ENCODE measurements at places on chromosomes 2 and 18.

DNA sequence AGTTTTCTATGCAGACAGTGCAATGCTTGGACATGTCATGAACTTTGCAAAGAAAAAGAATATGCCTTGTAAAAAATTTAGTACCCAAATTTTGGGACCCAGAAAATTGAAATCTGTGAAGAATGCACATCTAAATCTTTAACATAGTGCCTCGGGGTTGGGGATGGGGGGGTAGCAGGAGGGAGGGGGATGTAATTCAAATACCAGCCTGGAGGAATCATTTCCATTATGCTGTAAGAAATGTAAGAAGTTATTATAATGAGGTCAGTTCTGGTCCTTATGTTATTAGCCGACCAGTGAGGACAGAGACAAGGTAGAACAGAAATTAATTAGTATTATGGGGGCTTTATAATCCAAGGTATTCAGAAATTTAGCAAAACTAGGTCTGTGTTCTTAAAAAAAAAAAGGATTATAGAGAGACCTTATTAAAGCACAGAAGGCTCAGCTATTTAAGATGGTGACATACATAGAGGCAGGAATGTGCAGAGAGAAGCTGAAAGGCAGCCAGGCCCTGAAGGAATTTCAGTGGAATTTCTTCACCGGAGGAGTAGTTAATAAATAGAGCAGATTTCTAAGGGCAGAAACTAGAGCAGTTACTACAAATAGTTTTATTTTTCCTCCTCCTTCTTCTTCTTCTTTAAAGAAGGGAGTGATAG lies 89.0 kb upstream of the RBMS1 start:
- no peak for DNase-seq

DNA sequence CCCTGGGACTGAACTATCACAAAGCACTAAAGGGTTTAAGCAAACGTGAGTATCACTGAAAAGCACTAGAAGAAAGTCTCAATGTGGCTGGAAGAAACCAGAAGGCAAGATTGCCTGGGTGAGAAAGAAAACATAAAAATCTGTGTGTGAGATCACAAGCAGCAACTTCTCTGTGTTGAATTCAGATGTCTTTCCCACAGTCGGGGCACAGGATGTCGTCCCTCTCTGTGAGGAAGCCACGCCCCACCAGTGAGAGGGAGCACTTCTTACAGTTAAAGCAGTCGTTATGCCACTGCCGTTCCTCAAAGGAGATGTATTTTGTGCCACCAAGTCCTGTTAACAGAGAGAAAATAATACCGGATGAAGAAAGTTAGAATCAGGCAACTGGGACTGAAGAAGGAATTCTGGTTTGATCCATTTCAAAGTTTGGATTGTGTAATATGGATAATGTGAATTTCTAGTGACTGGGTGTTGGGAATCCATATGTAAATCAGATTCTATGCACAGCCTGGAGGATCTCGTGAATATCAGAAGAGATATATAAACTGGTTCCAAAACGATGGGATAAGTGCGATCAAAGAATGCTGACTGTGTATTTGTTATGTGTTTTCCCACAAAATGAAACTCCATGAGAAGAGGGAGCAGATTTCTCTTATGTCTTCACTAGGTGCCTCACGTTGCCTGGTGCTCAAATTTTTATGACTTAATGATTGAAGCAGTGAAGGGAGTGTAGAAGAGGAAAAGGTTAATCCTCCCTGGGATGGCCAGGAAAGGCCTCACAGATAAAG lies 24.0 kb downstream of the C2orf49 start:
- no peak for DNase-seq

GRCh38 chr2:110943070-110943634 lies 177.6 kb upstream of the BCL2L11 start:
- DNase-seq = no peak

GRCh38 chr2:236685361-236685760 lies 115.7 kb downstream of the ACKR3 start:
- no peak for DNase-seq

GRCh38 chr18:35437836-35438235 lies 59.9 kb downstream of the INO80C start:
- DNase-seq = no peak

- DNase-seq = no peak
These were observed 91.9 kb upstream of the FN1 start for GRCh38 chr2:215527736-215528135.

DNA sequence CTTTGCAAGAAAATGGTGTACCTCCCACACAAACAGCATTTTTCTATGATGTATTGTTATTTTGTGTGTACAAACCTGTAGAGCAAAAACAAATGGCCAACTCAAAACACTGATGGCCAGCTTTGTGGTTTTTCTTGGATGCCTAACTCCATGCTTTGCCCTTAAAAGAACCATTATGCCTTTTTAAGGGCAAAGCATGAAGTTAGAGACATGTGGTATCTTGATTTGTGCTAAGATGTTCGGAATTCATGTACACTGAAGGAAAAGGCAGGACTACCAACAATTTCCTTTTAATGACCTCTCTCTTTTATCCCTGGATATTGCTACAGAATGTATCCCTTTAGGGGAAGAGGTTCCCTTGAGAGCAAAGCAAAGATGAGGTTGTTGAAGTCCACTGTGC lies 273.6 kb downstream of the SCG2 start:
- DNase-seq = no peak

- DNase-seq = no peak
These were observed 85.9 kb upstream of the IL1R2 start for GRCh38 chr2:101905746-101906336.

GRCh38 chr18:62334120-62334519 lies 9.0 kb downstream of the TNFRSF11A start:
- no peak for DNase-seq

- no peak for DNase-seq
These were observed 31.0 kb downstream of the CENPA start for GRCh38 chr2:26816893-26817292.

- DNase-seq = no peak
These were observed 46.2 kb downstream of the PARD6G start for GRCh38 chr18:80200932-80201672.

DNA sequence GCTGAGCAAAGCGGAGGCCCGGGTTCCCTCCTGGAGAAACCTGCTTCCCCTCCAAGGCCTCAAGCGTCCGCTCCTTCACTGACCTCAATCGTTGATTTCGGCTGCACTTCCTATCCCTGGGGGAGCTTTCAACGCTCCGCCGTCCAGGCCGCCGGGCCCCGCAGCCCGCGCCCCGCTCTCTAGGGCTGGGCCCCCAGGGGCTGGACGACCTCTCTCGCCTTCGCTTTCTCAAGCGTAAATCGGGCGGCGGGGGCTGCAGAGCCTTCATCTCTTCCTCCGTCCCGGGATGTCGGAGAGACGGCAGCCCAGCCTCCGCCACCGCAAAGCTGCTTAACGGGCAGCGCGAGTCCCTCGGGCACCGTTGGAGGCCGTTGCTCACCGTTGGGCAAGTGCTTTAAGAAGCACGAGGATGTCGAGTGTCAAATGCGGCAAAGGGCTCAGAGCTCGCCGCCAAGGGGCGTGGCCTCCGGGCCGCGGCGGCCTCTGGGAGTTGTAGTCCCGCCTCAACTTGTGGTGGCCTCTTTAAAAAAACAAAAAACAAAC lies 8.5 kb downstream of the HES6 start:
- no peak for DNase-seq

DNA sequence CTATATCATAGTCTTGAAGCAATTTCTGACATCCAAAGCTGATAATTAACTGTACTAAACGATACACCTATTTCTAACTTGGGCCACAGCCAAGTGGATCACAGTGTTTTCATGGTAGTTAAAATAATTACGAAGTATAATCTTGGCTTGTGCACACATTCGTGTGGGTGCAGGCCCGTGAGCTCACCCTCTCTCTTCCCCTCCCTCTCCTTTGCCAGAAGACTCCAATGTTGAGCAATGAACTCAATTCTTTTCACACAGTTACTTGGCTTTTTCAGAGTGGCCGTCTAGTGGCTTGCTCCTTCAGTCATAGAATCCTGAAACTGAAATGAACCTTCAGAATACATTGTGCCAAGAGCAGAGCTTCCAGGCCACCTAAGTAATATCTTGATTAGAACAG lies 178.7 kb downstream of the NCKAP5 start:
- no peak for DNase-seq

DNA sequence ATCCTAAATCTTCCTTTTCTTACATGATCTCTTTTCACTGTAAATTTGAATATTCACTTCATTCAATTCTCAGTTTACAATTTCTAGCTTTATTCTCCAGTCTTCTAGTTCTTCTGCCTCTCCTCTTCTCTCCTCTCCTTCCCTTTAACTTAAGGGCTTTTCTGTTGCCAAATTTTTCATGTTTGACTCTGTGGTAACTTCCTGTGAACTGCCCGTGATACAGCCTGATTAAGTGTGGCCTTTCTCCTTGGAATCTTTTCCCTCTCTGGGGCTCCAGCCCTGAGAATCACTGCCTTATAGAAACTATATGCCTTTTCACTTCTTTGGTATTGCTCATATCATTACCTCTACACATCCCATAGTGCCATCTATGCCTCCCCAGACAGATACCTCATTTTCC lies 1923.8 kb upstream of the CELF4 start:
- DNase-seq = no peak

DNA sequence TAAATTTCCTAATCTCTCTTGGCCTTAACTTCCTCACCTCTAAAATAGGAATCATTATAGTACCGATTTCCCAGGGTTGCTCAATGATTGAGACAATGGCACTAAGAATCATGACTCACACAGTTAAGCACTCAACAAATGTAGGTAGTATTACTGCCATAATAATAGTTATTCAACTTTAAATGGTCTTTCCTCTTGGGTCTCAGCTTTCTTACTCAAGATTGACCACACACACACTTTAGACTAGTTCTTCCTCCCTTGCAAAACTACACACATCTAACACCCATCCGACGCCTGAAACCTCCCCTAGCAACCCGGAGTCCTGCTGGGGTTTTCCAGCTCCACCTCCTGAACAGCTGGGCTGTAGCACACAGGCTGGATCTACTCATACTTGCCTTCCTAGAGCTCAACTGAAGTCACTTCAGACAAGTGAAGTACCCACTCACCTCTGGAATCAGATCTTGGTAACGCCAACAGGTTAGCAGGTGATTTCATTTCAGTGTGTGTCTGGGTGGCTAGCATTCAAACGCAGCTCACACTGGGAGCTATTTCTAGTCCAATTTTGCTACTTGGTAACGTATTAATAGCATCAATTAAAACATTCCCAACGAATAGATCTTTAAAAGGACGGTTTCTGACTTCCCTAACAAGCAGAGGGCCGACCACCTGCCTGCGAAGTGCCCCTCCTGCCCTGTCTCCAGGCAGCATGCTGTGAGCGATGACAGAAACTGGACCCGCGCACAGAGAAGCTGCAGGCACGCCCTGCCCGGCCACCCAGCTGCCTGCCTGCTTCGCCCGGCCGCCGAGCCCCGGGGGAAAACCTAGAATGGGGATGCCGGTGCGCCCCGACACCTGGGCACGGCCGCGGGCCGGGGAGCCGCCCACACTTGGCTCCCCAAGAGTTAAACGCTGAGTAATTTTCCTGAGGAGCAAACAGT lies 1.1 kb downstream of the UXS1 start:
- peak; percentile 75 for DNase-seq

DNA sequence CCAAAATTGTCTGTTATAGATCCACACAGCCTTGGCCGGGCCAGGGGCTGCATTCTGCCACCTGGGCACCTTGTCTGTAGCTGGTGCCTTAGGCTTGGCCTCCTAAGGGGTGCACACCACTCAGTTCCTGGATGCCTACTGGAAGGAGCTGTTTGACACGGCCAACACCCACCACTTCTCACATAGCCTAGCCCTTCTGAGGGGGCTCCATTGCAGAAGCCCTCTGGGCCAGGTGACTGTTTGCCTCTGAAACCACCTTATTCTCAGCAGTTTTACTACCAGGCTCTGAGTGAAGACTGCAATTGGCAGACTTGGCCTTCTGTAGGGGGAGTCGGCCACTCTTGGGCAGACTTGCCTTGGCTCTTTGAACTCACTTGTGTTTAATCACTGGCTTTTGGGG lies 39.5 kb downstream of the EPHA4 start:
- no peak for DNase-seq

DNA sequence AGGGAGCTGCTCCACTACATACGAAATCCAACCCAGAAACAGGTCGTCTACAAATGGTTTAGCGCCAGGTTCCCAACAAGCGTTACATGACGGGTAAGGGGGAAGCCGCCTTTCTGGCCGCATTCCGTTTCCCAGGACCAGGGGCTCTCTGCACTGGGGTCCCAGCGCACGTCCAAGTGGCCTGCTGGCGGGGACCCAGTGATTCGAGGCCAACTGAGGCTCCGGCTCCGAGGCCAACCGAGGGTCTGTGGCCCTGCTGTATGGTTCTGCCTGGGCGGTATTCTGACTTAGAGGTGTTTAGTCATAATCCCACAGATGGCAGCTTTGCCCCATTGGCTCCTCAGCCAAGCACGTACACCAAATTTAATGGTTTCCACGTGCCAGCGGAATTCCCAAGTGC lies 127.2 kb downstream of the PKP4 start:
- DNase-seq = no peak

GRCh38 chr2:86621280-86621943 lies 2.3 kb downstream of the RNF103 start:
- no peak for DNase-seq

DNA sequence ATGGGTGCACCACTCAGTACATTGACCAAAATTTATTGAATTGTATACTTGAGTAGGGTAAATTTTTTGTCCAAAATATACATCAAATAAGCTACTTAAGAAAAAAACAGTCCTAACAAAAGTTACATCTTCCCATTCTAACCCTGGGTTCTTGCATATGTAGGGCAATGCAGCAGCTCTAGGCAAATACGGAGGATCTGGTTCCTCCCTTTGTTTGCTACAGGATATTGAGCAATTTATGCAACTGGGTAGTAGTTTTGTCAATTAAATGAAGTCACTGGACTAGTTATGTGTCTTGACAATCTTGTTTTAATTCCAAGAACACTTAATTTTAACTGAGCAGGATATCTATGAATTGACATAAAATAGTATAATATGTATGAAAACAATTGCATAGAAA lies 1507.2 kb upstream of the PIK3C3 start:
- no peak for DNase-seq

DNA sequence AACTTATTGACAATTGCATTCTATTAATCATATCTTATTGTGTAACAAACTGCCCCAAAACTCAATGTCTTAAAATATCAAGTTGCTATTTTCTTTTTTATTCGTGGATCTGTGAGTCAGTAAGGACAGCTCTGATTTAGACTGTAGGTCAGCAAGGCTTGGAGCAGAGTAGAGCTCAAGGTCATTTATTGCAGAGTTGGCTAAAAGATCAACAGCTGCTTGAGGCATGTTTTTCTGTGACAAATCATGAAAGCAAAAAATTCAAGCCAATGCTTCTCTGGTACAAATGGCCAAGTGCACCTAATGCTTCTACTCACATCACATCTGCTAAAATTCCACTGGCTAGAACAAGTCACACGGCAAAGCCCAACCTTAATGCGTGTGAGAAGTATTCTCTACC lies 497.7 kb upstream of the LRATD1 start:
- DNase-seq = no peak

DNA sequence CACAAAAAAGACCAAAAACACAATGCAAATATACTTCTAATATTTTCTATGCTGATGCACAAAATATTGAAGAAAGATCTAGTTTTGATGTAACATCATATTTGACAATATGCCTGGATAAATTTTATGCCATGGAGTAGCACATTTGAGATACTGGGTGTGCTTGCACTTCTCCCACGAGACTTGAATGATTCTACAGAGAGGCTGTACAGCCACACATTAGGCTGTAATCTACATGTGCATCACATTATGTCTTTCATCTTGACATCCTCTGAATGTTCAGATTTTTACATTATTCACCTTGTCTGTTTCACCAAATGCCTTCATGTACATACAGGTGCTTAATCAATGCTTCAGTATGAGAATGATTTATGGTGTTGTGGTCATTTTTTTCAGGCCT lies 756.4 kb upstream of the CDH7 start:
- no peak for DNase-seq

GRCh38 chr2:166013878-166014277 lies 60.3 kb upstream of the TTC21B start:
- no peak for DNase-seq

Measured in NCI-H187 treated with DMSO at 0.1 percent for 48 hours (cell line).